Pericardium fibroblast (primary cell): ENCODE measurements at places on chromosomes 11 and 22. TPM values are rescaled to one million over a fixed set of nuclear protein-coding genes. Genes with fewer than 3 reads are reported as not detected.

Gene CTSC
- 228 and 269 TPM in 2 replicates for total RNA-seq

Gene TMEM121B
- total RNA-seq = 0.47 TPM in 1 of 2 replicates, not detected in the other

Gene OR8H1
- total RNA-seq = not detected in 2 replicates

Gene TRAF6
- 4.3 and 4.4 TPM in 2 replicates for total RNA-seq

Gene OSM
- not detected in 2 replicates for total RNA-seq

Gene HBG2
- not detected in 2 replicates for total RNA-seq

Gene CBLIF
- not detected in 2 replicates for total RNA-seq

Gene OR10D3
- total RNA-seq = not detected in 2 replicates

Gene NOX4
- 0.12 and 3.8 TPM in 2 replicates for total RNA-seq

Gene NTM
- 1.5 and 6.7 TPM in 2 replicates for total RNA-seq

Gene EFCAB6
- total RNA-seq = 1.0 and 1.5 TPM in 2 replicates

Gene PACSIN3
- total RNA-seq = 35.8 and 35.9 TPM in 2 replicates

Gene DNAJB13
- under 0.01 TPM in 1 of 2 replicates, not detected in the other for total RNA-seq

Gene PHOX2A
- total RNA-seq = not detected in 2 replicates

Gene RAB3IL1
- 28.1 and 28.5 TPM in 2 replicates for total RNA-seq

Gene LRRC75B
- 12.8 and 25.3 TPM in 2 replicates for total RNA-seq

Gene NNMT
- 1,325 and 1,634 TPM in 2 replicates for total RNA-seq

Gene MGAT3
- total RNA-seq = 4.1 and 22.2 TPM in 2 replicates

Gene KRTAP5-2
- total RNA-seq = not detected in 2 replicates

Gene SHISA8
- not detected in 2 replicates for total RNA-seq

Gene H19
- 18,433 and 25,558 TPM in 2 replicates for total RNA-seq

Gene KRTAP5-10
- total RNA-seq = not detected in 2 replicates

Gene LRRN4CL
- 5.3 and 18.2 TPM in 2 replicates for total RNA-seq

Gene LMO1
- not detected in 2 replicates for total RNA-seq
